ENCODE measurements at places on chromosomes 2 and 18. TPM values are rescaled to one million over a fixed set of nuclear protein-coding genes. Genes with fewer than 3 reads are reported as not detected.

RAB6C gene
- not detected for polyA plus RNA-seq

PTPRN gene
- polyA plus RNA-seq, result 0.22 TPM

CD207 gene
- not detected for polyA plus RNA-seq

EFR3B gene
- polyA plus RNA-seq, result not detected

MOGAT1 gene
- not detected for polyA plus RNA-seq

DSG2 gene
- not detected for polyA plus RNA-seq

IL36G gene
- polyA plus RNA-seq, result not detected

LYG2 gene
- not detected for polyA plus RNA-seq

MCM6 gene
- 0.74 TPM for polyA plus RNA-seq

FHOD3 gene
- not detected for polyA plus RNA-seq

ASAP2 gene
- polyA plus RNA-seq, result 0.08 TPM

SCYGR4 gene
- not detected for polyA plus RNA-seq

SLC38A11 gene
- polyA plus RNA-seq, result not detected

PTPN2 gene
- 24.7 TPM for polyA plus RNA-seq

ST8SIA3 gene
- polyA plus RNA-seq, result not detected

UNC50 gene
- 16.5 TPM for polyA plus RNA-seq

Data from CD14-positive monocyte (primary cell).